Vagina (tissue), 2 donors: ENCODE measurements at places on chromosomes 1 and 21.

- H3K36me3 ChIP-seq, result no peaks in the 10 kb centered on the region
- no peak for DNase-seq
- no peak overlapping the region for H3K27ac ChIP-seq
- no peaks in the 10 kb centered on the region for H3K27me3 ChIP-seq
- no peaks in the 10 kb centered on the region for H3K4me1 ChIP-seq
Observed at GRCh38 chr1:63537940-63538339, 14.6 kb downstream of the EFCAB7 start.

DNA sequence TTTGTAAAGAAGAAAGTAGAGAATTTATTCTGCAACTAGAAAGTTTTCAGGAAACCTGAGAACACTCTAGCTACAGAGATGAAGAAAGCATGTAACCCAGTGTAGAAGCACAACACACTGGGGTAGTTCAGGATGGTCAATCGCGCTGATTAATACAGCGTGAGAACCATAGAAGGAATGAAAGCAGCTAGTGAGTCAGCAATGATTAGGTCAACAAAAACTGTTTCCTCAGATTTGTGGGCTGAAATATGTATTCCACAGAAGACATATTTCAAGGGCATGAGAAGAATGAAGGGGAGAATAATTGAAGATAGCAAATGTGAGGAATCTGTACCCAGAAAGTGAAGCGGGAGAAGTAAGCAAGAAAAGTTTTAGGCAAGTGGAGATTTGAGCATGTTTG lies 97.8 kb upstream of the ADGRL2 start:
- no peaks in the 10 kb centered on the region for H3K27me3 ChIP-seq
- H3K4me3 ChIP-seq, result no peak overlapping the region
- no peaks in the 10 kb centered on the region for H3K36me3 ChIP-seq

GRCh38 chr1:220425852-220426251 lies 102.1 kb upstream of the MARK1 start:
- H3K4me3 ChIP-seq, result no peak overlapping the region
- no peaks in the 10 kb centered on the region for H3K36me3 ChIP-seq
- no peak overlapping the region for H3K27ac ChIP-seq
- no peak for DNase-seq
- H3K27me3 ChIP-seq, result no peaks in the 10 kb centered on the region
- H3K4me1 ChIP-seq, result peaks cover 7% of the 10 kb centered on the region

- H3K27ac ChIP-seq, result no peak overlapping the region
- no peaks in the 10 kb centered on the region for H3K27me3 ChIP-seq
- H3K36me3 ChIP-seq, result no peaks in the 10 kb centered on the region
- no peak overlapping the region for H3K4me3 ChIP-seq
Observed at GRCh38 chr1:184199036-184199435, 147.5 kb downstream of the TSEN15 start.

DNA sequence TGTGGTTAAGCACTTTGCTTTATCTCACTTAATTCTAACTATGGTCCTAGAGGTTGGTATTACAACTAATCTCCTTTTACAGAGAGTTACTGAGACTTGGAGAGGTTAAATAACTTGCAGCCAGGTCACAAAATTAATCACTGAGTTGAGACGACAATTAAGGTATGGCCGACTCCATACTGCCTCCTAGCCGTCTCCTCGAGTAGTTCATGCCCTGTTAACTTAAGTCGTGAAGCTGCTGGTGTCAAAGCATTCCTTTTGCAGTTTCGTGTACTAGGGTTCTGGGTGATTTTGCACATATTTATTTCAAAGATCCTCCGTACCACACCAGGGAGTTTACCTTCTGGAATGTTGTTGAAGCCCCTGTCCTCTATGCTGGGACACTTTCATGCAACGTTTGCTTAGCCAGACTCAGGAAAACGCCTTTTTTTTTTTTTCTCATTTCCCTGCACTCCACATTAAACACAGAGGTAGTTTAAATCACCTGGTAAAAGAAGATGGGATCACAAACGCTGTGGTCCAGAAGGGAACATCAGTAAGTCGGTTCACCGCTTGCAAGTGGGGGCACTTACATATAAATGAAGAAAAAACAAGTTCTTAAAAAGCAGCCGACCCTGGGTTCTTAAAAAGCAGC lies 570 bp upstream of the NEK7 start:
- peak overlapping the region; percentile 93 for H3K4me3 ChIP-seq
- DNase-seq, result no peak
- H3K4me1 ChIP-seq, result peaks cover 29% of the 10 kb centered on the region
- H3K27me3 ChIP-seq, result no peaks in the 10 kb centered on the region
- peak overlapping the region; percentile 99 for H3K27ac ChIP-seq
- H3K36me3 ChIP-seq, result no peaks in the 10 kb centered on the region

- no peaks in the 10 kb centered on the region for H3K4me1 ChIP-seq
- no peak for DNase-seq
- no peaks in the 10 kb centered on the region for H3K36me3 ChIP-seq
- H3K27me3 ChIP-seq, result no peaks in the 10 kb centered on the region
Observed at GRCh38 chr1:245493029-245493428, 338.2 kb downstream of the KIF26B start.

DNA sequence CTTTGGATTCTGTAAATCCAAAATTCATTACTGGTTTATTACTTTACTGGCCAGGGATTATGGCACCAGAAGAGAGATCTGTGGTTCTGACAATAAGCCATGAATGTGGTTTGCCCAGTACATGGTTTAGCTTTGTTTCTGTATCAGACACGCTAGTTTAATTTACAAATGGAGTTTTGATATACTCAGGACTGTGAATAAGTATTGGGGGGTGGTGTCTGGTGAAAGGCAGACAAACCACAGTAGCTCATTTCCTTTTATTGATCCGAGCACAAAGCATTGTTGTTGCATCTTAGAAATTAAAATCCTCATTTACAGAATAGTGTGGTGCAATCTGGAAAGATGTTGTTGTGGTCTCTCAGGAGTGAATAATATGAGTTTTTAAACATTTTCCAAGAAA lies 96.0 kb downstream of the ST6GALNAC3 start:
- no peaks in the 10 kb centered on the region for H3K27me3 ChIP-seq
- no peak overlapping the region for H3K4me3 ChIP-seq
- H3K4me1 ChIP-seq, result no peaks in the 10 kb centered on the region
- H3K27ac ChIP-seq, result no peak overlapping the region

DNA sequence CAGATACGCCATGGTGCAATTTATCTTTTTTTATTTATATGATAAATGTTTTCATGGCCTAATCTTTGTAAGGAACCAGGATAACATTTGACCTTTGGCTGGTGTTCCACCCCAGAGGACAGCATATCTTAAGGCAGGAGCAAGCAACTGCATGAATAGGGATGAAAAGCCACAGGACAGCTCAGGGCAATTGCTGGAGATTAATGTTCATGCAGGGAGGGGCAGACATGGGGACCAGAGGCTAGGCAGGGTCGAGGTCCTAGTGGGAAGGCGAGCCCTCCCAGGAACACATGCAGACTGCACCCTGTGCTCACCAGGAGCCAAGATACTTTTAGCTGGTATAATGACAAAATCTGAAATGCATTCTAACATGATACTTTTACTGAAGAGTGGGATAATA lies 74.4 kb upstream of the HAO2 start:
- no peak overlapping the region for H3K27ac ChIP-seq
- H3K36me3 ChIP-seq, result no peaks in the 10 kb centered on the region

DNA sequence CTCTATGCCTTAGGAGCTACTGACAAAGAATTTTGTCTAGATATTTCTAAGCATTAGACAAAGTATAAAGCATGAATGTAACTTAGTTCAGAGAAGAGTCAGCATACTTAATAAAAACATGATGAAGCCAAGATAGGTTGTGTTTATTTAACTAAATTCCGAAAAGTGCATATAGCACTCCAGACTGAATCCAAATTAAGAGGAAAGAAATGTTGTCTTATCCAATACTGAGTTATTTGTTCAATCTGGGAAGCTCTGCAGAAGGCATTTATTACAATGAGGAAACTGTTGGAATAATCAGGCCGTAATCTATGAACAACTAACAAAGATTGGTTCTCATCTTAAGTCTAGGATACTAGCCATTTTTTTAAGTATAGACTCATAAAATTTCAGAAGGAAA lies 100.2 kb downstream of the TNFSF18 start:
- no peaks in the 10 kb centered on the region for H3K27me3 ChIP-seq
- no peak for DNase-seq
- no peak overlapping the region for H3K4me3 ChIP-seq
- no peaks in the 10 kb centered on the region for H3K4me1 ChIP-seq
- no peak overlapping the region for H3K27ac ChIP-seq

DNA sequence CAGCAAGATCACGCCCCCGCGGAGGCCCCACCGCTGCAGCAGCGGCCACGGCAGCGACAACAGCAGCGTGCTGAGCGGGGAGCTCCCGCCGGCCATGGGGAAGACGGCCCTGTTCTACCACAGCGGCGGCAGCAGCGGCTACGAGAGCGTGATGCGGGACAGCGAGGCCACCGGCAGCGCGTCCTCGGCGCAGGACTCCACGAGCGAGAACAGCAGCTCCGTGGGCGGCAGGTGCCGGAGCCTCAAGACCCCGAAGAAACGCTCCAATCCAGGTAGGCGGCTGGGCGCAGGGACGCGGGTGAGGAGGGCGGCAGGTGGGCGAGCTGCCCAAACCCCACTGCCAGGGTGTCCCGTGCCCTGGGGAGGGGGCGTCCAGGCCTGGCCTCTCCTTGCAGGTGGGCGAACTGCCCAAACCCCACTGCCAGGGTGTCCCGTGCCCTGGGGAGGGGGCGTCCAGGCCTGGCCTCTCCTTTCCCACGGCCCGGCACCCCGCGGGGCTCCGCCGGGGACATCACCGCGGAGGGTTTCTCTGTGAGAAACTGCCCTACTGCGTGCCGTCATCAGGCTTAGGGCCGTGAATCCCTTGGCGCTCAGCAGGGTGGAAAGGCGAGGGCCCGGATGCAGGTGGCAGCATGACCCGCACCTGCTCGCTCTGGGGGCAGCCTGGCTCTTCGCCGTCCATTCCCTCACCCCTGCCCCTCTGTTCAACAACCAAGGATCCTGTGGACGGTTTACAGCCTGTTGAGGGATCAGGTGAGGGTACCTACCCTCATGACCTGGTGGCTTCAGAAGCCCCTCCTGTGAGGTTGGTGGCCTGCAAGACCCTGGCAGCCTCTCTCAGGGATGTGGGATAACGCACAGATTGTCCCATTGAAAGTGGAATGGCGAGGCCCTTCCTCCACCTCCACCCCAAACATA lies 534.0 kb downstream of the KIF26B start:
- H3K4me1 ChIP-seq, result no peaks in the 10 kb centered on the region
- H3K27ac ChIP-seq, result no peak overlapping the region
- H3K4me3 ChIP-seq, result no peak overlapping the region
- no peaks in the 10 kb centered on the region for H3K36me3 ChIP-seq

GRCh38 chr1:116312681-116313069 lies 60.4 kb upstream of the ATP1A1 start:
- no peaks in the 10 kb centered on the region for H3K36me3 ChIP-seq
- H3K4me3 ChIP-seq, result no peak overlapping the region
- no peak overlapping the region for H3K27ac ChIP-seq
- peaks cover 15% of the 10 kb centered on the region for H3K4me1 ChIP-seq
- H3K27me3 ChIP-seq, result no peaks in the 10 kb centered on the region
- no peak for DNase-seq

- DNase-seq, result no peak
- H3K27ac ChIP-seq, result no peak overlapping the region
- H3K36me3 ChIP-seq, result no peaks in the 10 kb centered on the region
- no peak overlapping the region for H3K4me3 ChIP-seq
- no peaks in the 10 kb centered on the region for H3K27me3 ChIP-seq
Observed at GRCh38 chr1:87170931-87171598, 157.6 kb upstream of the LMO4 start.

DNA sequence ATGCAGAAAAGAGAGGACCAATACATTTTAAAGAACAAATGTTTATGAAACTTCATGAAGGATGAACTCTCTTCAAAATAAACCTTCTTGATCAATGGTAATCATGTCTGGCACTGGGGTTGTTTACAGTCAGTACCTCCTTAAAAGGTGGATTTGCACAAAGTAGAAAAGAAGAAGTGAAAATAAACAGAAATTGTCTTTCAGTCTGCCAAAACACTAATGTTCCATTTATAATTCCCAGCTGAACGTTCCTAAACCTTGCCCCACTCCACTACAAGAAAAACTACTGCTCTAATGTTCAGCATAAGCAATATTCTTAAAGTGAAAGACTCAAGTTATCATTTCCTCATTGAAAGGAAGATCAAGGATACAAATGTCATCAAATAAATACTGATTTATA lies 86.2 kb downstream of the EIF4G3 start:
- H3K27me3 ChIP-seq, result no peaks in the 10 kb centered on the region
- H3K27ac ChIP-seq, result no peak overlapping the region
- DNase-seq, result no peak
- H3K4me1 ChIP-seq, result peaks cover 12% of the 10 kb centered on the region
- H3K4me3 ChIP-seq, result no peak overlapping the region

GRCh38 chr1:164571333-164571732 lies 12.3 kb downstream of the PBX1 start:
- DNase-seq, result no peak
- no peaks in the 10 kb centered on the region for H3K27me3 ChIP-seq
- H3K4me3 ChIP-seq, result no peak overlapping the region

DNA sequence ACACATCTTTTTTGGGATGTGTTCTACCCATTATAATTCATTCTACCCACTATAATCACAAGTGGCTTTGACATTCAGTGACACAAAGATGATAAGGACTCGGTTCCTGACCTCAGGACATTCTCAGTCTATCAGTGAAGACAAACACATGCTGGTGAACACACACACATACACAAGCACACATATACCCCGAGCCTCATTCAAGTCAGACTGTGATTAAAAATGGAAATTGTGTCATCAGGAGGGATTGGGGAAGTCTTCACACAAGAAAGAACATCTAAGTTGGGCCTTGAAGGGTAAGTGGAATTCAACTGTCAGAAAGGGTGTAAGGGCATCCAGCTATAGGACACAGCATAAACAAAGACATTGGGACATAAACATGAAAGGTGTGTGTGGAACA lies 2.6 kb upstream of the LAD1 start:
- no peak overlapping the region for H3K4me3 ChIP-seq
- H3K27ac ChIP-seq, result no peak overlapping the region
- no peak for DNase-seq
- no peaks in the 10 kb centered on the region for H3K36me3 ChIP-seq
- H3K27me3 ChIP-seq, result no peaks in the 10 kb centered on the region

DNA sequence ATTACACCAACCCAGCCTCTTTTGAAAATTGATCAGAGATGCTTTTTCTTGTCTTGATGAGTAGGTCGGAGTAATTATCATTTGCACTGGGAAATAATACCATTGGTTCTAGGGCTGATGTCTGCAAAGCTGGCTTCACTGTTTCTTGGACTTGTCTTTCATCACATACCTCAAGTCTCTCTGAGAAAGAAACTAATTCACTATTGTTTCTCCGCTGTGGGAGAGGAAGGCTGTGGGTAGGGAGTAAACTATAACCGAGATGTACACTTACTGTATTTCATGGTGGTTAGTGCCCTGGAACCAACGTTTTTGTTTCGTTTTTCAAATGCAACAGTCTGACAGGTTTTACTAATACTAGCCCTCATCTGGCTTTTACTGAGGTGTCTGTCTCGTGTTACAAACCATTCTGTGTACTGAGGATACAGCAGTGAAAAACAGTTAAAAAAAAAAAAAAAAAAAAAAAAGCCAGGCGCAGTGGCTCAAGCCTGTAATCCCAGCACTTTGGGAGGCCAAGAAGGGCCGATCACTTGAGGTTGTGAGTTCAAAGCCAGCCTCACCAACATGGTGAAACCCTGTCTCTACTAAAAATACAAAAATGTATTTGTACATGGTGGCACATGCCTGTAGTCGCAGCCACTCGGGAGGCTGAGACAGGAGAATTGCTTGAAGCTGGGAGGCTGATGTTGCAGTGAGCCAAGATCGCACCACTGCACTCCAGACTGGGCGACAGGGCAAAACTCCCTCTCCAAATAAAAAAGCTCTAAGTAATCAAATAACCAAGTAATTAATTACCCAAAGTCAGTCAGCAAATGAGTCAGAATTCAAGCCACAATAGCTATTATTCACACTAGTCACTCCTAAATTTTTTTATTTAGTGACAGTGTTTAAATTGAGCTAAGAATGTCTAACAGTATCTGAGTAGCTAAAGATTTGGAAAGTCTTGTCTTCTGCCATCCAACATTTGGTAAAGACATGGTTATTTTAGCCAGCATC lies 23.3 kb downstream of the TOMM20 start:
- no peak overlapping the region for H3K4me3 ChIP-seq
- H3K36me3 ChIP-seq, result peaks cover 11% of the 10 kb centered on the region
- no peaks in the 10 kb centered on the region for H3K27me3 ChIP-seq
